Stimulated activated naive CD8-positive, alpha-beta T cell treated with anti-CD3 and anti-CD28 coated beads, Interleukin-15, Interleukin-2, amounts not matched to agents 100 U/mL and 50 U/mL, for 24 hours (primary cell): ENCODE measurements at places on chromosomes 3 and 15.

DNA sequence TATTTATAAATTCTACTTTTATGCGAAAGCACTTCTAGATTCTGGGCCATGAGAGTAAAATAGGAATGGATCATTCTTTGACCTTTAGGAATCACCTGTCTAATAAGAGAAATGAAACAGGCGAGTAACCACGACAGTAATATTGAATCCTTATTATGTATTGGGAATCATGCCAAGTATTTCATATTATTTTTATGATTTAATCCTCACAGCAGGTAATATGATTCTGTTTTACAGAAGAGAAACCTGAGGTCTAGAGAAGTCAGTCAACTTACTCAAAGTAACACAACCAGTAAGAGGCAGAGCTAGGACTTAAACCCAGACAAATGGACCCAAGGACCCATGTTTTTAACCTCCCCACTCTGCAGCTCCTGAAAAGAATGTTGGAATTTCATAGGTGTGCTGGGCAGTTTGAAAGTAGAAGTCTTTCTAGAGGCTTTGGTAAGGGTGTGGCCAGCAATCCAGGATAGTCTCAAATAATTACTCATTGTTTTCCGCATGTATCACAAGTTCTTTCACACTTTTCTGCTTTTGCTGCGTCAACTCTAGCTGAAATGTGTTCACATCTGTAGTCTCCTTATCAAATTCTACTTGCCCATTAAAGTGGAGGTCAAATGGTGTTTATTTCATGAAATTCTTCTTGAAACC is 181.7 kb downstream of the TPRG1 start:
- no peak for DNase-seq

GRCh38 chr3:178699810-178700209 is 163.6 kb downstream of the KCNMB2 start:
- DNase-seq, result no peak

GRCh38 chr3:34261001-34261385 is 462.6 kb downstream of the PDCD6IP start:
- no peak for DNase-seq

DNA sequence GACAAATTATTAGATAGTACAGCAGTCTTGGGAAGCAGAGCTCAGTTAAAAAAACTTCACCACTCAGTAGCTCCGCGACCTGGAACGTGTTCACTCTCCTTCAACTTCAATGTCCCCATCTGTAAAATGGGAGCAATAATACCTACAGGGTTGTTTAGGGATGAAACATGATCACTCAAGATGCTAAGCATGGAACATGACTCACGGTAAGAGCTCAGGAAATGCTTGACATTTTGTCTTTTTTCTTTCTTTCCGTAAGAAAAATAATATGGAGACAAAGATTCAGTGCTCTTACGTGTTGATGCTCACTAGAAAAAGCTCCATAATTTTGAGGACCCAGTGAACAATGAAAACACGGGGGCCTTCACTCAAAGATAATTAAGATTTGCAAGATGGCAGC is 606.7 kb upstream of the MDFIC2 start:
- DNase-seq, result no peak

DNA sequence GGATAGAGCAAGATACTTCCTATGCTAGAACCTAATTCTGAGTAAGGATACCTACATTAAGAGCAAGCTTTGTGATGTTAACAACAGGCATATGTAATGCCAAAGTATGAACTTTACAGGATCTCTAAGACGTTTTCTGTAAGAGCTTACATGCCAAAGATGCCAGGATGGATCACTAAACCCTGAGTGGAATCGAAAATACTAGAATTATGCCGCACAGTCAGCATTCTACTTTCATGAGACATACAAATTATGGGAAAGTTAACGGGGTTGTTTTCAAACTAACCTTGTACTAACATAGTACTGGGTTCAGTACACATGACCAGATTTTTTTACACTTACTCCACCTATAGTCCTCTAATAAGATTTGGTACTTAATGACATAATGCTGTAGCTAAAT is 55.1 kb downstream of the AAGAB start:
- no peak for DNase-seq

DNA sequence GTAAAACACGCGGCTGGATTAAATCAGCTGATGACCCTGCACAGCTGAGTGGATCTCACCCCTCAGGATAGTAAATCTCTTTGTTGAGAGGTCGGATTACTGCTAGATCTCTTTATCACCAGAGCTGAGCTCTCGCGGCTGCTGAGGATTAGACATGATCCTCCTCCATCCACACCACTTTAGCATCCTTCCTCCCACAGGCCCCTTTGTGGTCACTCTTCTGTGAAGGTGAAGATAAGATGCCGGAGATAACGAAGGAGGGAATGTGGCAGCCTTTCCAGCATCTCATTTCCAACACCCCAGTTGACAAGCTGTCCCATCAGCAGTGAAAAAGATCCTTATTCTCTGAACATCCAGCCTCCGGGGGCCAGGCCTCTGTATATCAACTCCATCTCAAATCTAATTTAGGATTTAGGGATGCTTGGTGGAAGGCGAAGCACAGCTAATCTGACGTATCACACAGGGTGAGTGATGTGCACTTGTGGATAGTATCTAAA is 47.5 kb upstream of the SELENOK start:
- DNase-seq, result no peak

DNA sequence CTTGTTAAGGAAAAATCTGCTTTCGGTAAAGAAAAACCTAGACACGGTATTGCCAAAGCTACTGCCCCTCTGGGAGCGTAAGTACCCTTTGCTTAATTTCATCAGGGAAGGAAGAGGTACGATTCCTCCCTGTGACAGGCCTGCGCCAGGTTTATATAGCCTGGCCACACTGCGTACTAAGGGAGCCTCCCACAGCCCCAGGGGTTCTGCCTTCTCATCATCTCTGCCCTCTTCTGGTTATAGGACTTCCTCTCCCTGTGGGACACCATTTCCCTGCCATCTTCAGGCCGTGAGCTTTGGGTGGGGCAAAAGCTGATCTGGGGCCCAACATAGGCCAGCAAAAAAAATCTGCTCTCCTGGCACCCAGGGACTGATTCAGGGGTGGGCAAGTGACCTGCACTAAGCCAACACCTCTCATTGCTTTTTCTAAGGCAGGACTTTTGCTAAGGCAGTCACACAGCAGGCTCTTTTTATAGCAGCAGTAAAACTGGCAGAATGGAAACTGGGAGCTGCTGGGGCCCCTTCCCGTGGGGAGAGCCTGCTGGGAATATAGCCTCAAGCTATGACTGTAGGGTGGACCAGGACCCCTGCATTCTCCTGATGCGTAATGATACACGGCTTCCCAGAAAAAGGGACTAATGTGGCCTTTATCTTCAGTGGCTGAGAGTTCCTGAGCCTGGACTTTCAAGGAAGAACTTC is 76.2 kb downstream of the PRICKLE2 start:
- no peak for DNase-seq

GRCh38 chr3:157136647-157137387 is 23.1 kb downstream of the CCNL1 start:
- DNase-seq, result no peak
